Bronchial smooth muscle cell (primary cell): ENCODE measurements at places on chromosomes 12 and 14. TPM values are rescaled to one million over a fixed set of nuclear protein-coding genes. Genes with fewer than 3 reads are reported as not detected.

Gene LRTM2
- not detected in 2 replicates for total RNA-seq

Gene TAS2R7
- total RNA-seq: not detected in 2 replicates

Gene GPR65
- total RNA-seq: not detected in 2 replicates

Gene REP15
- 0.32 and 0.60 TPM in 2 replicates for total RNA-seq

Gene MAP1LC3B2
- total RNA-seq: 0.17 and 0.63 TPM in 2 replicates

Gene AVPR1A
- not detected in 2 replicates for total RNA-seq

Gene SERPINA12
- not detected in 2 replicates for total RNA-seq

Gene KRT80
- under 0.01 TPM in 2 replicates for total RNA-seq

Gene NKX2-1
- 0.09 TPM in 1 of 2 replicates, not detected in the other for total RNA-seq

Gene CCDC63
- total RNA-seq: not detected in 2 replicates

Gene NEUROD4
- total RNA-seq: not detected in 2 replicates

Gene RNF31
- total RNA-seq: 22.2 and 25.8 TPM in 2 replicates

Gene PRKD1
- total RNA-seq: 8.4 and 9.5 TPM in 2 replicates

Gene CPNE6
- total RNA-seq: not detected in 2 replicates

Gene TAS2R43
- 0.63 and 1.0 TPM in 2 replicates for total RNA-seq

Gene ESPL1
- 0.86 and 1.9 TPM in 2 replicates for total RNA-seq
